Activated CD4-positive, alpha-beta T cell treated with anti-CD3 and anti-CD28 coated beads for 48 hours (primary cell): ENCODE measurements at places on chromosomes 11 and 22.

DNA sequence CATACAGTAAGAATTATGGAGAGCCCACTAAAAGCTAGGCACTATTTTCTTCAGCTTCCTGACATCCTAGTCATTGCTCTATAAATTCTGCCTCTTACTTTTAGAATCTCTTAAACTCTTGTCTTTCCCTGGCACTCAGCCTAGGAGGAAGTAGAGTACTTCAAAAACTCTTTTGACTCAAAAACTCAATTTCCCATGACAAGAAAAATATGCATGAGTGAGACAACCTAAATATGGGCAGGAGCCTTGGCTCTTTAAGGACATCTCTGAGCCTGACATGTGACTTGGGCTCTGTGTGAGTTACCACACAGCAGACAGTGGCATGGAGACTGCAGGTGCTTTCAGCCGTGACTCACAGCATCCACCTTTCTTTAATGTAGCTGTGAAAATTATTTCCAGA, 97.5 kb upstream of the CCDC179 start:
- DNase-seq = no peak

- no peak for DNase-seq
These were observed 16.3 kb upstream of the CLMP start for GRCh38 chr11:123211149-123211852.

DNA sequence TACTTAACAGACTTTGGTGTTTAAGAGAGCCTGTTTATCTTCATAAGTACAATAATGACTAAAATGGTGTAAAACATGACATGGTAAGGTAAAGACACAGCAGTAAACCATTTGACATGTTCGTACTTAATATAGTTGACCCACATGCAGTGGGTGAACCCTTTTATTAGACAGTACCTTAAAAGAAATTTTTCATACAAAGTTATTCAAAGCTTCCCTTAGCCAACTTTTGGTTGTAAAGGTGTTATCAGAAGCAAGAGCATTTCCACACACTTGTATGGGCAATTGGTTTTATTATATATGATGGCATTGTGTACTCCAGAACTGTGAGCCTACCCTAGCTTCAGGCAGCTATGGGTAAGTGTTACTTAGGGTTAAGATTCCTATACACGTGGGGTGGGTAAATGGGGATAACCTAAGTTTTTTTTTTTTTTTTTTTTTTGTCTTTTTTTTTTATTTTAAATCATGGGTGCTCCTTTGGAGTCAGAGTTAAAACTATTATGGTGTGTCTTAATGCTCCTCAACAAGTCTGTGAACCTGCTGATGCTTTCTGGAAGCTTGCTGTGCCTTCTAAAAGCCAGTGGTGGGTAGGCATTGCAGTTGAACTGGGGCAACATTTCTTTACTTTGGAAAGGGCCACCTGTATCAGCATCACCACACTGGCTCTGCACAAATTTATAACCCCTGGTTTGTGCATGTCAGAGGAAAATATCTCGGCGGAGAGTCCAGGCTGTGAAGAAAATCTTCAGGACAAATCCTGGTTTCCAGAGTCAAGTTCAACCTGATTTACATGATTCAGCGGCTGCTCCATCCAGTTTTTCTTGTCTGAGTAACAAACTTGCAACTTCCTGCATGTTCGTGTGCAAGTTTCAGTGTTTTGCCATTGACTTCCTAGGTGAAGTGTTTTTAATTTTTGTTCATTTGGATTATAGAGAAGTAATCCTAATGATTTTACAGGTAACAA, 3.3 kb downstream of the PCF11 start:
- DNase-seq = no peak

GRCh38 chr11:60942970-60943565, 8.9 kb downstream of the SLC15A3 start:
- no peak for DNase-seq

DNA sequence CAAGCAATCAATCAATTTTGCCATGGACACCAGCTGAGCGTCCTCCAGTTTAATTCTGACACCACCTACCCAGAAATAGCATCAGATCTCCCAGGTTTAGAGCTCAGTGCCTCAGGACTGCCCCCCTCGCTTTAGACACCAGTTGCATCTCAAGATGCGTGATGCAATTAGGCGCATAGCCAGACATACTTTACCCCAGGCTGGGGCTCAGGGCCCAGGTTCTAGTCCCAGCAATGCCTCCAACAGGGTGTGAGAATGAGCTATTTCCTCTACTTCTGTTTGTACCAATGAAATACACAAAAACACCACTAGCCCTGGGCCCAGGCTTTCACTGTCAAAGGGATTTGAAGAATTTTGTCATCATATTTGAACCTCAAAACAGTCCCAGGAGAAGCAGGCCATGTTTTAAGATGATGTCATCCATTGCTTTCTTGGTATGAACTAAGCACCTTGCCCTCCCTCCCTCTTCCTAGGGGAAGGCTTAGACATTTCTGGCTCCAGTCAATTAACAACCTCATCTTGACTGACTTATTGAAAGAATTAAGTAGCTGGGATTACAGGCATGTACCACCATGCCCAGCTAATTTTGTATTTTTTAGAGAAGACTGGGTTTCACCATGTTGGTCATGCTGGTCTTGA, 61.5 kb upstream of the INCENP start:
- DNase-seq = no peak

DNA sequence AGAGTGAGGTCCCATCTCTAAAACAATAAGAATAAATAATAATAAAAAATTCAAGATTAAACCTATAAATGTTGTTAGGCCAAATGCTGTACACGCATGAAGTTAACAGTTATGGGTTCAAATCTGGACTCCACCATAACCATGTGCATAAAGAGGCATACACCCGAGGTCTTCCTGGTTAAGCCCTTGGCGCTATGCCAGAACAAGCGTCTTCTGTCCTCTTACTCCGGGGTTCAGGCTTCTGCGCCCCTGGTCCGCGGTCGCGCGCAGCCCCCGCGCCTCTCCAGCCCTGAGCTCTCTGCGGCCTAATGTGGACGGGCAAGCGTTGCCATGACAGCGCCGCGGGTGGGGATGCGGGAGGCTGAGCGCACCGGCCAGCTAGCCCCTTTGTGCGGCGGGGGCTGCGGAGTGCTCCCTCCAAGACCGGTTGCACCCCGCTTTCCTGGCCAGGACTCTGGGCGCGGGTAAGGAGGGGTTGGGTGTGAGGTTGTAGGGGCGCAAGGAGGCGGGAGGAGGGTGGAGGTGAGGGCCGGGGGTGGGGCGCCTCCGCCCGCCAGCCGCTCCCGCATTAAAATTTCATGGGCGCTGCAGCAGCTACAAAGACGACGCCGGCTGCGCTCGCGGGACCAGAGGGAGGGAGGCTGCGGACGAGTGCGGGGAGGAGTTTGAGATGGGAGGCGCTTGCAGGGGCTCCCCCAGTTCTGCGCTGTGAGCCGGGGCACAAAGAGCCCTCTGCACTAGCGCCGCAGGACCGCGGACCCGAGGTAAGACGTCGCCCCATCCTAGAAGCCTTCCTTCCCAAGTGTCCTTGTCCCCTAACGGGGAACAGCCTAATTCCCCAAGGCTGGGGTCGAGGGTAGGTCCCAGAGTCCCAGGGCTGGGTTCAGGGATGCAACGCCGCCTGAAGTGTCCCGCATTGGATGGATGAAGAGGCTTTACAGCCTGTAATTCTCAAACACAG, at the start of gene MIAT:
Gene MIAT (plus strand): TSS at position 698 of the 961 bp plus-strand sequence.
- DNase-seq = peak; percentile 79

DNA sequence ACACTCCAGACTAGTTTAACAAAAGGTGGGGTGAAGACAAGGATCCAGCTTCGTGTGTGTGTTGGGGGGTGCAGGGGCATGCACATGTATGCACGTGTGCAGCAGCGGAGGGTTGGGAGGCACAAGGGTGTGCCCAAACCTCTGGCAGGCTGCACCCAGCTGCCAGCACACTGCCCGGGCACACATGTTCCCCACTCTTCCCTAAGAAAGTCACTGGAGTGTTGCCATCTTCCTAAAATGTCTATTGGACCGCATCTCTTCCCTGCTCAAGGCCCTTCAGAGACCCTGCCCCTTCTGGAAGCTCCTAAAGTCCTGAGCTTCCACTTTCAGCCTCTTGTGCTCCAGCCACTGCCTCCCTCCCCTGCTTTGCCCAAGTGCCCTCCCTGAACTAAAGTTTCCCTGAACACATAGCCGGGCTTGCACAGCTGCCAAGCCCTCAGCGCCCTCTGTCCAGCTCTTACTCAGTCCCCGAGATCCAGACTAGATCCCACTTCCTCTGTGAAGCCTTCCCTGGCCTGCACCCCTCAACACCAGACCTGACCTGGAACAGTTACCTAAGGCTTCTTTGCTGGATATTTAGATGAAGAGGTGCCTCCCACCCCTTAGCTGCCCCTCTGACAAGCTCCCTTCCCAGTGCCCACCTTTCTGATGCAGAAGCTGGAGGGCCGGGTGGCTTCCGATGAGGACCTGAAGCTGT, 6.0 kb downstream of the CFL1 start:
- DNase-seq = no peak

DNA sequence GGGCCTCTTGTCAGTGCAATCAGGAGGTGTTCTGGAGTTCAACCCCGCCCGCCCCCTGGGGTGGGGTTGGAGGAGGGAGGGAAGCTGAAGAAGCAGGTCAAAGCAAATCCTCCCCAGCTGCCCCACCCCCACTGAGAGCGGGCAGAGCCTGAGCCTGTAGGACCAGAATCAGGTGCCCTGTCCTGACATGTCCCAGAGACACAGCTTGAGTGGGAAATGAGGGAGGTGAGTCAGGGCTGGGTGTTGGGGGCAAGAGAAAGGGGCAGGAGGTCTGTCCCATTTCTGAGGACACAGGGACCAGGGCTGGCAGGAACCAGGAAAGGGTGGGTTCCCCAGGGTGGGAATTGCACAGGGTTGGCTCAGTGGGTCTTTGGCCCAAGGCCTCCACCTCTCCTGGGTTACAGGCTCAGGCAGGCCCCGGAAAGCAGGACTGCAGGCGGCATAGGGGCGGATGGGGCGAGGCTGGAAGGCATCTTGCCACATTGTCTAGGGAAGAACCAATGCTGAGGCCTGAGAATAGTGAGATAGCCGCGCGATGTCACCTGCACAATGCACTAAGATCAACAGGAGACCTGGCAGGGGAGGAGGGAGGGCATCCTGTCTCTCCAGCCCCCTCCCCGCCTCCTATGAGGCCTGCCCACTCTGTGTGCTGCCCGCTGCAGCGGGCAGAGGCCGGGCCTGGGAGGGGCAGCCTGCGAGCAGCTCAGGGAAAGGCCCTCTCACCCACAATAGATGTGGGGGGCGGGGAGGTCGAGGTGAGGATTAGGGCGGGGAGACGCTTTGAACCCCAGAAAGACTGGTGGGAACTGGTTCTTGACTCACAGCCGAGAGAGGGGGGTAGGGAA, 32.4 kb downstream of the NECTIN1 start:
- DNase-seq = no peak
